ENCODE measurements at places on chromosomes 1 and 21.
A peak's percentile ranks its signal among the peaks of the same experiment; 100 is the strongest.

DNA sequence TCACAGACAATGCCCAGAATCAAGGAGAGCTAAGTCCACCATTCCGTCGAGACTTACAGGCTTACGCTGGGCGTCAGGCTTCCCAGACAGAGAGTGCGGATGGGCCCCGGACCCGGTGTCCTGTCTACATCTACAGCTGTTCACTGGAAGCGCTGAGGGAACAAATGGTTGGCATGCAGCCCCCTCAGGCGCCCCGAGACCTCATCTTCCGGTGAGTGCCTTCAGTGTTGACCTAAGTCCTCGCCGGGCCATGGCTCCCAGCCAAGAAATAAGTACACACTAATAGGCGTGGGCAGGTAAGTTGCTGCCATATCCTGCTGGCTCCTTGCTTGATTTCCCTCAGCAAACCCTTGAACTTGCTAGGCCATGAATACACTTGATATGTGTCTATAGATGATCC, 26.2 kb downstream of the HYI start:
- DNase-seq: no peak

DNA sequence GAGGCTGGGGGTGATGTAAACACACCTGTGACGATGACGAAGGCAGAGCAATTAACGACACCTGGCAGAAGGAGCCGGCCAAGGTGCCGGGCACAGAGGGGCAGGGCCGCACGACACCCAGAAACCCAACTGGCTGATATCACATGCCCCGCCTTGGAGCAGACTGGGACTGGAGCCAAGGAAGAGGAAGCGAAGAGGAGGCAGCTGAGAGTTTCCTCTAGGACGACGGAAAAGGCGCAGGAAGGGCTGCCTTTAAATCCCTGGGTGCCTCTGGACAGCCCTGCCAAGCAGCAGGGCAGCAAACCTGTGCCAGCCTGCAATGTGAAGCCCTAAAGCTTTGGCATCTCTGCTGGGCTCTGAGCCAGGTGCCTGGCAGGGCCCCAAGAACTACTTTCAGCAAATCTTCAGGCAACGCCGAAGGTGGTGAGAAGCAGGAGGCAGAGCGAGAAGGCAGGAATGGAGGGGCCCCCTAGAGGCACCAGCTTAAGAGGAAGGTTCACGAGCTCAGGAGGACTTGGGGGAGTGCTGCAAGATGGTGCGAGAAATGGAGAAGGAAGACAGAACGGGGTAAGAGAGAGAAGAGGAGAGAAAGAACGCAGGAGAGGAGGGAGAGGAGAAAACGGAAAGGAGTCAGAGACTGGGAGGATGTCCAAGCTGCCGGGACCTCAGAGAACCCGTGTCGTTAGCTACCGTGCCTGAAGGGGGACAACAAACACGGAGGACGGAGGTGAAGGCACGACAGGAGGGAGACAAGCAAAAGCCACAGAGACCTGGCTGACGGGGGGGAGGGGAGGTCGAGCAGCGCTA, 25.3 kb upstream of the PEF1 start:
- peak; percentile 97 for DNase-seq

- peak; percentile 56 for DNase-seq
Measured at GRCh38 chr1:31422505-31423319, 9.7 kb downstream of the SERINC2 start.

DNA sequence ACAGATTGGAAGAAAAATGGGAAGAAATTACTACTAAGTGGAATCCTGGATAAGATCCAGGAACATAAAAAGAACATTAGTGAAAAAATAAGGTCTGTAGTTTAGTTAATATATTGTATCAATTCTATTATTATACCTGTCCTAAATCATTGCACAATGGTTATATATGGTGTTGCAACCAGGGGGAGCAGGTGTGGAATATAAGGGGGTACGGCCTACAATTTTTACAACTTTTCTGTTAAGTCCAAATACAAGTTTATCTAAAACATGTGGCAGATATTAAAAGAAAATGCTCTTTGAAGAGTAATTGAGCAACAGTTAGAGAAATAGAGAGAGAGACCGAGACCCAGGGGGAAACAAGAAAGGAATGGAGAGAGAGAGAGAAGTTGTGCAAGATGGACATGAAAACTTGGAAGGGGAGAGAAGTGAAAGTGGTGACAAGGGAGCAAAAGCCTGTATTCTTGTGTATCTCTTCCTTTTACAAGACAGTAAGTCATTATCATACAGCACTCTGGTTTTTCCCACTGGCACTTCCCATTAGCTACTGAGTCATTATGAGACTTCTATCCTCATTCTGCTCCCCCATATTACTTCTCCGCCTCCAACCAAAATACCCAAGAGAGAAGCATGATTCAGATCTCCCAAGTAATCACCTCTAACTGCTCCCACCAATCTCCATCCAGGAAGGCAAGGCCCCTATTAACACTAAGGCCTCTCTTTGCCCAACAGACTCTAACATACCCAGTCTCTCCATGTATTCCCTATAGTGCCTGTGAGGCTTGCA, 22.3 kb upstream of the TRAF3IP3 start:
- no peak for DNase-seq

- DNase-seq: no peak
Measured at GRCh38 chr1:1023700-1024099, 3.8 kb downstream of the AGRN start.

DNA sequence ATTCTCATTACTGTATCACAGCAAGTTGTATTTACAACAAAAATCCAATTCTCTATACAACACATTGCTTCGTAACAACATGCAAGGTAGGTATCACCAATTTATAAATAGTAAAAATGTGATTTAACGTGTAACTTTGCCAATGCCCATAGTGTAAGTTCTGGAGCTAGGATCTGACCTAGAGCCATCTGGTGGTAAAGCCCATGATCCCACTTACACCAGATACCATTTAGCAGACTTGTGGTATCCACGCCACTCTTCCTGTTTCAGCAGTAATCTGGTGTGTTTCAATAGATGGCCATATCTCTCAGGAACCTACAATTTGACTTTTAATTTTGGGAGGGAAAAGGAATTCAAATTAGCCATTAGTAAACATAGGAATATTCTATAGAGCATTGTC, 10.2 kb downstream of the SETSIP start:
- DNase-seq: no peak

DNA sequence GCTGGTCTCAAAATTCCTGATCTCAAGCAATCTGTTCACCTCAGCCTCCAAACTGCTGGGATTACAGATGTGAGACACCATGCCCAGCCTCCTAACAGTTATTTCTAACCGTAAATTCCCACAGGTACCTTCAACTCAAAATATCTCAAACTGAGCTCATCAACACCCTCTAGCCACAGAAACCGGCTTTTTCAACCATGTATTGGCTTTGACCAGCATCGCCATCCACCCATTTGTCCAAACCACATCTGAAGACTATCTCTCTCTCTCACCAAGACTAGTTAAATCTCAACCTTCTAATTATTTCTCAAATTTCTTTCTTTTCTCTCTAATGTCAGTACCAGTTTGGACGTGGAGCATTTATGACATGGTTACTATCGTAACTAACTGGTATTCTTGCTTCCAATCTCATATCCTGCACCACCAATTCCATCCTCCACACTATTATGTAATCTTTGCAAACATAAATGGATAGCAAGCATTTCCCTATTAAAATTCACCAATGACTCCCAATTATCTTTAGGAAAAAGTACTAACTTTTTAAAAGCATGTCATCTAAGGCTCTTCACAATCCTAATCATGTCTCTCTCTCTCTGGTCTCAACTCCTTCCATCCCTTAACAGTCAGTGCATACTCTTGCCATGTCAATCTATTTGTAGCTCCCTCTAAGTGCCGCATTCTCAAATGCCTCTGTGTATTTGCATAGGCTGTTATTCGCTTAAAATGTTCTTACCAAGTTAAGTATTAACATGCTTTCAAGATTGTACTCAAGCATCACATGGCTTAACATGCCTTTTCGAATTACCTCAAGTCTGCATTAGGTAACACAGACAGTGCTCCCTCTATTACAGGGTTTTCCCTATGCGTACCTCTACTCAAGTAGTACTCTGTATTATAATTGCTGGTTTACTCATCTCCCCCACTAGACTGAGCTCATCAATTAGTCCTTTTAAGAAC, 18.1 kb downstream of the RSBN1 start:
- peak; percentile 79 for DNase-seq

- DNase-seq: no peak
Measured at GRCh38 chr1:61215119-61215518, 132.8 kb downstream of the NFIA start.

Measured in large intestine (tissue), 12 donors.